Stimulated activated CD4-positive, alpha-beta T cell treated with anti-CD3 and anti-CD28 coated beads, Interleukin-4, amount 100 ng/mL, for 48 hours (primary cell): ENCODE measurements at places on chromosomes 5 and 9.

- DNase-seq: no peak
These were observed 12.7 kb downstream of the EEIG1 start for GRCh38 chr9:127968042-127968441.

GRCh38 chr9:23538067-23538402, 288.0 kb downstream of the ELAVL2 start:
- no peak for DNase-seq

DNA sequence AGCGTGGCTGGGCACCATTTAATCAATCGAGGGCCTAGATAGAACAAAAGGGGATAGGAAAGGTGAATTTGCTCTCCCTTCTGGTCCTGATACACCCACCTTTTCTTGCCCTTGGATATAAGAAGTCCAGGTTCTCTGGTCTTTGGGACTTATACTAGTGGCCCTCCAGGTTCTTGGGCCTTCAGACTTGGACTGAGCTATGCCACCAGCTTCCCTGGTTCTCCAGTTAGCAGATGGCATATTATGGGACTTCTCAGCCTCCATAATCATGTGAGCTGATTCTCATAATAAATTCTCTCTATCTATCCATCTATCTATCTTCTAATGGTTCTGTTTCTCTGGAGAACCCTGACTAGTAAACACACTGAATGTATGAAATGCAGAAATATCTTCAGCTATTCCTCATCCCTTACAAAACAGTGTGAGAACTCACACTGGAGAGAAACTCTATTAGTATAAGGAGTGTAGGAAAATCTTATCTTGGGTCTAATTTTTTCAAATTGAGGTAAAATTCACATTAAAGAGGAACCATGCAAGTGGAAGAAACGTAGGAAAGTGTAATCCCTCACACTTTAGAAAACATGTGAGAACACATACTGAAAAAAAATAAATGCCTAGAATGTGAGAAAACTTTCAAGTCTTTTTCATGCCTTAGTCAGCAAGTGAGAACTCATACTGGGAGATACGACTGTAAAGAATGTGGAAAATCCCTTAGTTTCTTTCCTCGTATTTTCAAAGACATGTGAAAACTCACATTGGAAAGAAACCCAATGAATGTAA, 15.5 kb downstream of the PCDHB15 start:
- DNase-seq: no peak

DNA sequence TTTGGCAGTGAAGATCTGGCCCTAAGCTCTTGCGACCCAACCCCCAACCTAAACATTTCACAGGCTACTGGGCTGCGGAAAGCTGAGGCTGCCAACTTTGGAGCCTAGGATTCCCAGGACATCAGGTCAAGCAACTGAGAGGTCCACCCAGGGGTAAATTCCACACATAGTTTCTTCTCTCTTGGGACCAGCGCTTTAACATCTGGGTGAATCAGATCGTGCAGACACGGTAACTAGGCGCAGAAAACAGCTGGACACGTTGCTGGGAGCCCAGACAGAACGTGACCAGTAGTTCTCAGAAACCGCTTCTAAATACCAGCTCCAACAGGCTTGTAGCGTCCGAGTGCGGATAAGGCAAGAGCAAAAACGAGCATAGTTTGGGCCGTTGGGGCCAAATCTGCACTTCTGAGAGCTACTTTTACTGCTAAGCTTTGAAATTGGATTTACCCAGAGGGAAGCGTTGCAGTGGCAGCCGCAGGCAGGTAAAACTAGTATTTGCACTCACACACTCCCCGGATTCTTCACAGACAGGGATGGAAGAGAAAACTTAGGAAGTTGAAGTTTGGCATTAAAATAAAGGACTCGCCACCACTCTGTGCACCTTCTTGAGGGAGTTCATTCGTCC, 11.8 kb downstream of the ITGA1 start:
- no peak for DNase-seq

DNA sequence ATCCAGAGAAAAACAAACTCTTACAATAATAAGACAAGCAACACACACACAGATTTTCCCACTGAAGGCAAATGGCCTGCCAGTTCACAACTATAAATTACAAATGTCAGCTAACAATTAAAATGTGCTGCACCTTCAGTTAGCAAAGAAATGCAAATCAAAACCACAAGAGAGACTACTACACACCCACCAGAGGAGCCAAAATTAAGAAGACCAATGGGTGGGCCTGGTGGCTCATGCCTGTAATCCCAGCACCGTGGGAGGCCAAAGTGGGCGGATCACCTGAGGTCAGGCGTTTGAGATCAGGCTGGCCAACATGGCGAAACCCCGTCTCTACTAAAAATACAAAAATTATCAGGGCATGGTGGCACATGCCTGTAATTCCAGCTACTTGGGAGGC, 15.1 kb upstream of the IPPK start:
- no peak for DNase-seq
